ENCODE measurements at places on chromosomes 2 and 18.

GRCh38 chr2:98607104-98607503, 1.2 kb downstream of the COA5 start:
- H3K36me3 ChIP-seq = peaks cover 29% of the 10 kb centered on the region
- H3K27ac ChIP-seq = peak overlapping the region; percentile 91
- no peaks in the 10 kb centered on the region for H3K27me3 ChIP-seq
- H3K4me3 ChIP-seq = peak overlapping the region; percentile 77
- H3K4me1 ChIP-seq = peaks cover 43% of the 10 kb centered on the region

DNA sequence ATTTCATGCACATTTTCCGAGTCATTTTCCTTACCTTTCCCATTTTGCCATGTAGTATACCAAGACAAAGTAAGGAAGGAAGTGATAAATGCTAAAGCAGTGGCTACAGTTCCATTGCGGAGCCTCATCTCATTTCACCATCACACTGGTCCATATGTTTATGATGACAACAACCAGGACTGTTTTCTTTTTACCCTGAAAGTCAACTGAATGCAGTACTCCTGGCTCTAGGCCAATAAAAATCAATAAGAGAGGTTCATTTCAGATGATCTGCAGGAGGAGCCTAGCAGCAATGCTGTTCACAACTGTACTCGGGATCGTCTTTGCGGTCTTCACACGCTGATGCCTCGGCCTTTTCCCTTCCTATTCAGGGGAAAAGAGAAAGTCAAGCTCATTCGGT, 4.7 kb downstream of the MGAT4A start:
- H3K4me3 ChIP-seq = peak overlapping the region; percentile 87
- DNase-seq = peak; percentile 28
- peaks cover 30% of the 10 kb centered on the region for H3K4me1 ChIP-seq
- H3K36me3 ChIP-seq = peaks cover 48% of the 10 kb centered on the region
- H3K27ac ChIP-seq = peak overlapping the region; percentile 49

DNA sequence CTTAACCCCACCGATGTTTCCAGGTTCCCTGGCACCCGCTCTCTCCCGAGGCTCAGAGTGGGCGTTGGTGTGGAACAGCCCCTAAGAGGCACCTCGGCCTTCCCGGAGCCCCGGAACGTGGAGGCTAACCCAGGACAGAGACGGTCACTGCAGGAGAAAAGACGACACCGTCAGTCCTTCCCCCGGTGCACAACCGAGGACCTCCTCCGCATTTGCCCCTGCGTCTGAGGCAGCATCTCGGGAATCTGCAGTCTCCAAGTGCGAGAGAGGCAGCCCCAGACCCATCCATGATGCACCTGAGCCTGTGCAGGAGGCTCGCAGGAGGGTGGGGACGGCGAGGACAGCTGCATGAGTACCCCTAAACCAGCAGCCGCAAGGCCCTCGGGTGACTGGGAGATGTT, 204.9 kb upstream of the SALL3 start:
- H3K4me3 ChIP-seq = no peak overlapping the region
- H3K27me3 ChIP-seq = no peaks in the 10 kb centered on the region
- no peak for DNase-seq
- no peaks in the 10 kb centered on the region for H3K4me1 ChIP-seq

- no peaks in the 10 kb centered on the region for H3K4me1 ChIP-seq
- H3K27me3 ChIP-seq = no peaks in the 10 kb centered on the region
- DNase-seq = no peak
- no peak overlapping the region for H3K4me3 ChIP-seq
- H3K36me3 ChIP-seq = no peaks in the 10 kb centered on the region
These were observed 92.3 kb upstream of the UPP2 start for GRCh38 chr2:158009399-158009798.

DNA sequence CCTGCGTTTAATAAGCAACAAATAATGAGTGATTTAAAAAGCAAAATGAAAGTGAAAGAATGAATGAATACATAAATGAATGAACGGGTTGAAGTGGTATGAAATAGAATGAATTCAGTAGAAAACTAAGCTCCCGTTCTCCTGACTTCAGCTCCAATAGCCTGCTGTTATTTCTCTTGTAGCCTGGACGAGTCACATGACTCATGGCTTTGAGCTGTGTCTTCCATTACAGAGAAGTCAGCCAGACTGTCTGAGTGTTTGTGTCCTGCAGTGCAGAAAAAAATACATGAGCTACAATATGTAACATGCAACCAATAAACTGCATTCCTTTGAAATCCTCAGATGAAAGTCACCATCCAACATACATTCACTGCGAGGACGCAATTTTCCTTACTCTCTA, 21.2 kb downstream of the SCG2 start:
- H3K27me3 ChIP-seq = no peaks in the 10 kb centered on the region
- H3K4me1 ChIP-seq = no peaks in the 10 kb centered on the region
- no peak overlapping the region for H3K4me3 ChIP-seq
- H3K27ac ChIP-seq = no peak overlapping the region
